ENCODE measurements at places on chromosomes 11 and 22. TPM values are rescaled to one million over a fixed set of nuclear protein-coding genes. Genes with fewer than 3 reads are reported as not detected.
A peak's percentile ranks its signal among the peaks of the same experiment; 100 is the strongest.

DNA sequence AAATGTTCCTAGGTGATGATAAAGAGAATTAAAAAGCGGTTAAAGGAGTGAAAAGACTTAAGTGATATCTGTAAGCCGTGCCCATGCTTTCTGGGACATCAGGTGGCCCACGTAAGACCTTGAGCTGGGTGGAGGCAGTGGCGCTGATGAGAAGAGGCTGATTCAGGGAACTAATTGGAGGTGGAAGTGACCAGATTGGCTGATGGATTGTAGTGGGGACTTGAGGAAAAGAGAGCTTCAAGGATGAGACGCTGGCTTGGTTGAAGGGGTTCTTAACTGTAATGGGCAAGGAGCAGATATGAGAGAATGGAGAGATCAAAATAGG, 69.1 kb upstream of the EP300 start:
- DNase-seq, result no peak

The RAG2 gene
- polyA plus RNA-seq, result not detected

The RBM4 gene
- 121 TPM for polyA plus RNA-seq

- DNase-seq, result no peak
Measured at GRCh38 chr11:17570034-17570433, 23.0 kb downstream of the OTOG start.

DNA sequence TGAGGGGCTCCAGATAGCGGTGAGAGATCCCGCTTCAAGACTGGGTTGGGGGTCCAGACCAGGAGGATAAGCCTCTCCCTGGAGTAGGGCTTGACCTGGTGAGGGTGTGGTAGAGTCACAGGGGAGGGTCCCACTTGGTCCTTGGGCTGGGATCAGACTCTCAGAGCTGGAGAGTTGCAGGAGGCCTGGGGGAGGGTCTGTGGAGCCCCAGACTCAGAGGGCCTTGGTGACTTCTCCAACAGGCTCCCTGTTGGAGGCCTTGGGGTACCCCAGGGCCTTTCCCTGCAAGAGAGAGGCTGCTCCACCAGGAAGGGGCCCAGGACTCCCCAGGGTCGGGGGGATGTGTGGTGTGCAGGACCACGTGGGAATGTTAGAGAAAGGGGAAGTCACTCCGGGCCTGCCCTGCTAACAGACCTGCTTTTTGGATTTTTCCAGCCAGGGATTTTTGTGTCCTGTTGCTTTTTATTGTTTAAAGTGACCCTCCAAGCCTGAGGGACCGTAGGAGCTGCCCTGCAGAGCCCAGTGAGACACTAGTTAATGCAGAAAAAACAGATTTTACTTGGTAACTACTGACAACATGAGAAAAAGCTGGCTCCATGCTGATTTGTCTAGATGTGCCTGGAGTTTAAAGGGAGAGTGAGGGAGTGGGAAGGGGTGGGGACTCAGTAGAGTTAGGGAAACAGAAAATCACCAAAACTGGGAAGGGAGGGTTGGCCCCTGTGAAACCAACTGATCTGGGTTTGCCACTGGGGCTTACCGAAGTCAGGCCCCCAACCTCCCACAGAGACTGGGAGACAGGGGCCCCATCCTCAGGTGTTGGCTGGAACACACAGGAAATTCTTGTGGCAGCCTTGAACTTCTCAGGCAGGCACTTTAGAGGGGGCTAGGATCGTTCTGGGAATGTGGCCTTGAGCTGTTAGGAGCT, 801 bp upstream of the TXNRD2 start:
- DNase-seq, result peak; percentile 82

DNA sequence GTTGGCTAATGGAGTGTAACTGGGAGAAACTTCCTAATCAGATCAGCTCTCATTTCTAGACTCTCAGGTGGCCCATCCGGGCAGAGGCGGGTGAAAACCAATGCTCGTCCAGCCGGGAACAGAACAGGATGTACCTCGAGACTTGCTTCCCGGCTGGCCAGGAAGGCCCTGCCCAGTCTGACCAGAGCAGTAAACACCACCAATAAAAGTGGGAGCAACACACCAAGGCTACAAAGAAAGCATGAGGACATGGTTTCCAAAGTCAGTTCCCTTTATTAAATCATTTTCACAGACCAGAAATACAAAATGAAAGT, 940 bp upstream of the TNKS1BP1 start:
- no peak for DNase-seq

The CARD10 gene
- polyA plus RNA-seq, result 2.8 TPM

DNA sequence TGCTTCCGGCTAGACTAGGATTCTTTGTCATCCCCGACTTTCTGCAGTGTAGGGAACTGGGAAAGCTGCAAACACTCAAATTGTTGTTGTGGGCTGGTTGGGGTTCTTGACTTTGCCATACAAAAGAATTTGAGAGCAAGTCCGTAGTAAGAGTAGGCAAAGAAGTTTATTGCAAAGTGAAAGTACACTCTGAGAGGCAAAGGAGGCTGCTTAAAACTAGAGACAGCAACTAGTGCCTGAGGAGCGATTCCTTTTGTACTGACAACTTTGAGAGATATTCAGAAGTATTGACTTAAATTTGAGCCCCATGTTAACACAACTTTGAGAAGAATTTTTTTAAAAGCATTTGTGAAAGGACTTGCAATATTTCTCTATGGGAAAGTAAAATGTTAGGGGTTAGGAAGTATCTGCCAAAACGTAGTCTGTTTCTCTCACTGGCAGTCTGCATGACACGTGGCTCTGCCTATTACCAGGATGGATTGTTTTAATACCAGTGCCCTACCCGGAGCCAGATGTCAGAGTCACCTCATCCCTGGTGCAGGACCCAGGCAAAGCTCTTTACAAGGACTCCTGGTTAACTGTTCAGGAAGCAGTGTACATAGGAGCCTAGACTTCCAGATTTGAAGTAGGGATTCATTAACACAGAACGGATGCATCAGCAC, 85.0 kb upstream of the CLPB start:
- DNase-seq, result peak; percentile 62

GRCh38 chr11:7546324-7546791, 32.6 kb downstream of the PPFIBP2 start:
- DNase-seq, result peak; percentile 45
